ENCODE measurements at places on chromosomes 7 and 10. TPM values are rescaled to one million over a fixed set of nuclear protein-coding genes. Genes with fewer than 3 reads are reported as not detected.

The GNAT3 gene
- not detected for total RNA-seq

The EGR2 gene
- 0.13 TPM for total RNA-seq

The LLCFC1 gene
- total RNA-seq, result not detected

The SUN3 gene
- total RNA-seq, result not detected

The ZNF248 gene
- total RNA-seq, result 5.4 TPM

The CALML5 gene
- total RNA-seq, result not detected

The CHAT gene
- total RNA-seq, result not detected

The GIMAP4 gene
- total RNA-seq, result not detected

The PPP1R9A gene
- total RNA-seq, result 0.51 TPM

The WIPF3 gene
- total RNA-seq, result not detected

The WASHC2A gene
- total RNA-seq, result 31.9 TPM

The KEL gene
- 0.23 TPM for total RNA-seq

The UCMA gene
- not detected for total RNA-seq

The UCN3 gene
- not detected for total RNA-seq

The VAX1 gene
- total RNA-seq, result not detected

All from LHCN-M2 (cell line).